ENCODE measurements at places on chromosomes 6 and 20.

GRCh38 chr6:64224819-64225218 lies 589.2 kb downstream of the PHF3 start:
- no peak for DNase-seq

GRCh38 chr6:13674533-13675190 lies 37.0 kb downstream of the RANBP9 start:
- DNase-seq = no peak

DNA sequence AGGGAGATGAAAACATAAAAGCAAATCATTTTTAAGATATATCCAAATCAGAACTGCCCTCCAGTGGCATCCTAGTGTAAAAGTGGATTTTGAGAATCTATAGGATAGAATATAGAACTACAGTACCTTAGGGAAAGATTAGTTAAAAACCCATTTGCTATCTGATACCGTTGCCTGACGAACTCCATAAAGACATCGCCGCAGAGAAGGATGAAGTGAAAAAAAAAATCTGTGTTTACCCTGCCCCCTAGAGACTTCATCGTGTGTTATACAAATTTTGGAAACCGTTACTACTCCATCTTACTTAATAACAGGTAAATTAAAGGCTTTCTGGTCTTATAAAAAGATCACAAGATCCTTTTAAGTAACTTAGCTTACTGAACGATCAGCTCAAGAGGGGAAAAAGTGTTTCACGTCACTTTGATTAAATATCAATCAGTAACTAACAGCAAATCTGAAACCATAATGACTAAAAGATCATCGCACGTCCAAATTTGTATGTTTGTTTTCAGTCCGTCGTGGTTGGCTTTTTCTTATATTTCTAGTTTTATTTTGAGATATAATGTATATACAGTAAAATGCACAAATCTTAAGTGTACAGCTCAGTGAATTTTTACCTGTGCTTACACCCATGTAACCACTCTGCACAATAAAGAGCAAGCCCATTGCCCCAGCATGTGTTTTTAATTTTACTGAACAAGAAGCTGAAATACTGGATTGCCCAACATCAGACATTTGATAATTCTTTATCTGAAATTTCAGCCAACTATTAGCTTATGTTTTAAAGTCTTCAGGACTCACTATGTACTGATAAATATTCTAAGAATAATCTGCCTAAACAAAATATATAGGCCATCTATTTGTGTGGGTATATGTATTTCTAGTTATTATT lies 881 bp upstream of the MCM3 start:
- DNase-seq = no peak

DNA sequence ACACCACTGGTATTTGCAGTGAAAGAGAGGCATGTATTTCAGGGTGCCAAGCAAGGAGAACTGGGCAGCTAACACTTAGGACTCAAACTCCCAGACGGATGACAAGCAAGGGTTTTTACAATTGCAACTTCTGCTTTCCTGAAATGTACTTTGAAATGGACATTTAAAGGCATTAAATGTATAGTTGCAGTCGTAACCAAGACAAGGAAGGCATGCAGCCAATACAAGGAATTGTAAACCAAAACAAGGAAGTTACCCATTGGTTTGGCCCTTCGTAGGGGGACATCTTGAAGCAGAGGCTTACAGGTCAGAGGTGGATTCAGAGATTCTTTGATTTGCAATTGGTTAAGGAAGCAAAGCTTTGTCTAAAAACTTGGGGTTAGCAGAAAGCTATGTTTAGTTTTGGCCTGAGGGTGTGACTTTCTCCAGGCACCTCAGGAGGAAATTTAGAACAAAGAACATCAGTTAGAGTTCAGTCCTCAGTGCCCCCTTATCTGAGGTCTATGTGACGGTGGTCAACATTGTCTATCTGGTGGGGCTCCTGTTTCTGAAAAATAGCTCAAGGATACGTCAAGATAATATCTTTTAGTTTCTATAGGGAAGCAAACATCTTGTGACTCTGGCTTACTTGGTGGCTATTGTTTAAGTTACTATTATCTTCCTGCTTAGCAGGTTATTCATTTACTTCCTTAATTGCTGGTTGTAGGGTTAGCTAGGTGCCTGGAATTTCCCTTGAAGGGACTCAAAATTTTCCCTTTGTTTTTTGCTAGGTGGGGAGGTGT lies 266.0 kb downstream of the CD83 start:
- no peak for DNase-seq

DNA sequence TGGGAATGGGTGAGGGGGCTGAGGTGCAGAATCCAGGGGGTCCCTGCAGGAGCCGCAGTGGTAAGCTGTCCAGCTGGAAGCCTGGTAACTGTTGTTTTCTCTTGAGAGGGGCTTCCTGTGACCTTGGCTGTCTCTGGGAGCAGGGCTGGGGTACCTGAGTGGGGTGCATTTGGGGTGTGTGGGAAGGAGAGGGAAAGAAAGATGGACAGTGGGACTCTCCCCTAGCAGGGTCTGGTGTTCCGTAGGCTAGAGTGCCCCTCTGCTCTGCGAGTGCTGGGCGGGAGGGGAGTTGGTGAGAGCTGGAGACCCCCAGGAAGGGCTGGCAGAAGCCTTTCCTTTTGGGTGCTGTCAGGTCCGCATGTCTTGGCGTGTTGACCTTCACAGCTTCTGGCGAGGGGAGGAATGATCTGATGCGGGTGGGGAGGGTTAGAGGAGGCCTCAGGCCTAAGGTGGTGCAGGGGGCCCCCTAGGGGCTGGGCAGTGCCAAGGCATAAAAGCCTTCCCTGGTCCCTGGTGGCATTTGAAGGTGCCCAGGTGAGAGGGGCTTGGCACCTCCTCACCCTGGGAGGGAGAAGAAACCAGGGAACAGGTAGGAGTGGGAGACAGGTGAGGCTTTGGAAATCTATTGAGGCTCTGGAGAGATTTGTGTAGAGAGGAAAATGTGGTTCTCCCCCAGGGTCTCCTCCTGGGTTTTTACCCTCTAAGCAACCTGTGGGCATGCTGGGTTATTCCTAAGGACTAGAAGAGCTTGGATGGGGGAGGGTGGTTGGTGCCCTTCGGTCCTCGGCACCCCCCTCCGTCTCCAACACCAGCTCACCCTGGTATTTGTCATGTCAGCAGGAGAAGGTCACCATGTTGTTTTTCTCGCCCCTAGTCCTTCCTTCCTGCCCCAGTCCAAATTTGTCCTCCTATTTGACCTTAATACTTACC lies 3.3 kb downstream of the VEGFA start:
- peak; percentile 83 for DNase-seq

DNA sequence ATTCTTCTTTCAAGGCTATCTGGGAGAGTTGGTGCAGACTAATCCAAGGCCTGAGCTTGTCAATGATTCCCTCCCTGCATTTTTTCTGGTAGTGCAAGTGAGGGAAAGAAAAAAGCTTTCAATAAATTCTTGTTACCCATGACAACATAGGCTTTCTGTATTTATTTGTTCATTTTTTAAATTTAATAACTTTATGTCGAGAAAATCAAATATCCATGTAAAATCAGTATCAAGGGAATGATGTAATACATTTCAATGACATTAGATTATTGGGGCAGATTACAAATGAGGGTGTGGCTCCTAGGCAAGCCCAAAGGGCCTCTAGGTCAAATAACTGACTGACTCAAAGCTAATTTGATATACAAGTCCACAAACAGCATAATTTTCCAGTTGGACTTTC lies 104.0 kb downstream of the GJA1 start:
- no peak for DNase-seq

- no peak for DNase-seq
These were observed 45.4 kb upstream of the ECI2 start for GRCh38 chr6:4180652-4181255.

DNA sequence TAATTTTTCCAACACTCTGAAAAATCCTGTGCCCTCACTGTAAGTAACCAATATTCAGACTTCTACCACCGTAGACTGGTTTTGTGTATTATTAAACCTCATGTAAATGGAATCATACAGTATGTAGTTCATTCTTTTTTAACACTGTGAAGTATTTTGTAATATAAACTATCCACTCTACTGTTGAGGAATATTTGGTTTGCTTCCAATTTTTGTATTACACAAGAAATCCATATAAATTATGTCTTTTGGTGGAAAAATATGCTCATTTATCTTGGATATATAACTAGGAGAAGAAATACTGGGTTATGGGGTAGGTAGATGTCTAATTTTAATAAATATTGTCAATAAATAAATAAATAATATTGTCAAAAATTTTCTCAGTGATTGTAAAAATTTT lies 116.8 kb downstream of the CHD6 start:
- no peak for DNase-seq

DNA sequence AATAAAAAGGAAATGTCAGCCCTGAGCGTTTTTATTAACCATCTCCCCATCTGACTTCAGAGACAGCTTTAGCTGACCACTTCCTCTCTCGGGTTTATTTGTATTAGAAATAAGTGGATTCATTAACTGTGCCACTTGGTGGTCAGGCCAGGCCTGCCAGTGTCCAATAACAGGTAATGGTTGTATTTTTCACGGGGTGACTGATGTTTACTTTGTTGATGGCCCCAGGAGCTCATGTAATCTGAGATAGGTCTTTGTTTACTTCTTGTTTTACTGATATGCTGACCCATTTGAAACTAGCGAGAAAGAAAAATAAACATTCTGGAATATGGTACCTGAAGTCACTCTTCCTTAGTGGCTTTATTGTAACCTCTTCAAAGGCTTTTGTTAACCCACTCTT lies 504.3 kb upstream of the SLC35B3 start:
- no peak for DNase-seq

DNA sequence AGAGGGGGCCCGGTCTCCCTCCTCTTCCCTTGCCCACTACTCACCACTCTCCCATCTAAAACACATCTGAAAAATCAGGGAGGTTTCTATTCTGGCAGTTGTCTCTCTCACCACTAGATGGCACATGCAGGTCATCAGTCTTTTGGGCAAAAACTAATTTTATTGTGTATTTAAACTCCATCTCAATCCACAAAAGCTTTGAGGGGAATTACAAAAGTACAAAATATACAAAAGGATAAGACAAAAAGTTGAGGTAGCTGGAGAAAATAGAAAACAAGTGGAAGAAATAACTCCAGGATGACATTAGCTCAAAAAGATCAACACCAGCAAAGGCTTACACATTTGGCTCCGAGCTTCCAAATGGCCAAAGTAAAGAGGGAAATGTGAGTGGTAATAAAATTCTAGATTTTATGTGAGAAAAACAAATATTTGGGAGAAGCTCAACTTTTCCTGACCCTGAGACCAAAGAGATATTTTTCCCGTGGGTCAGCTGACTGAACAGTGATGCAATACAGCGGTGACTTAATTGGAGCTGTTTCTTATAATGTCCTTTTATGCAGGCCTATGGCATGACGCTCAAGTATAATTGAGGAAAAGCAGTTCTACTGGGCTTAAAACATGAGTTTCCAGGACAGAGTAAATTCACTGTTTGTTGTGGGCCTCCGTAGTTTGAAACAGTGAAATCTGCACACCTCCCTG lies 79.8 kb upstream of the CHD6 start:
- DNase-seq = peak; percentile 43

GRCh38 chr6:27518881-27519795 lies 46.2 kb upstream of the ZNF184 start:
- DNase-seq = peak; percentile 70

DNA sequence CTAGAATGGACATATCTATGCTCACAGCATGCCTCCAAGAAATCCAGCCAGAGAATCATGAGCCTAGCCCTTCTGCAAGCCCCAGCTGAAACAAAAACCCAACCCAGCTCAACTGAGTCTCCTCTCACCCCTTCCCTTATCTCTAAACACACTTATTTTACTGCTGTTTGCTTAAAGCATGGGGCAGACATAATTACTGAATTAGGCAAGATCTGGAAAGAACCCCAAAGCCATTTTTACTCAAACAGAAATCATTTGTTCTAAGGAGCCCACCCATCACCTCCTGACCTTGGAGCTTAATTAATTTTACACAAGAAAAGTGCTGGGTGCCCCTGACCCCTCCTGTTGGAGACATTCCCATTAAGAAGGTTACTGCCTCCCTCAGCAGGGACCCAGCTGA lies 291.6 kb downstream of the MAFB start:
- DNase-seq = no peak
